NCI-H1417 treated with DMSO at 0.1 percent for 48 hours (cell line): ENCODE measurements at places on chromosomes 2 and 18.

DNA sequence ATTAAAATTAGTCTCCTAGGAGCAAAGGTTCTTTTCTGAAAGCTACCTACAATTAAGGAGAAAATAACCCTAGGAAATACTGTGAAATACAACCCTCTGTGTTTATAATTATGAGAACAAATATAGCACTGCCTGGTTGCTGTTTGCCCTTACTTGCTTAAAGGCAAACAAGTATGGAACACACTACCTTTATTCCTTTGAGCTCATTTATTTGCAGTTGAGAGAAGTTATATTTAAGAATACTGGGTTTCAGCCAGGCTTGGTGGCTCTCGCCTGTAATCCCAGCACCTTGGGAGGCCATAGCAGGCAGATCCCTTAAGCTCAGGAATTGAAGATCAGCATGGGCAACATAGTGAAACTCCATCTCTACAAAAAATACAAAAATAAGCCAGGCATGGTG is 23.1 kb upstream of the IAH1 start:
- DNase-seq = no peak

DNA sequence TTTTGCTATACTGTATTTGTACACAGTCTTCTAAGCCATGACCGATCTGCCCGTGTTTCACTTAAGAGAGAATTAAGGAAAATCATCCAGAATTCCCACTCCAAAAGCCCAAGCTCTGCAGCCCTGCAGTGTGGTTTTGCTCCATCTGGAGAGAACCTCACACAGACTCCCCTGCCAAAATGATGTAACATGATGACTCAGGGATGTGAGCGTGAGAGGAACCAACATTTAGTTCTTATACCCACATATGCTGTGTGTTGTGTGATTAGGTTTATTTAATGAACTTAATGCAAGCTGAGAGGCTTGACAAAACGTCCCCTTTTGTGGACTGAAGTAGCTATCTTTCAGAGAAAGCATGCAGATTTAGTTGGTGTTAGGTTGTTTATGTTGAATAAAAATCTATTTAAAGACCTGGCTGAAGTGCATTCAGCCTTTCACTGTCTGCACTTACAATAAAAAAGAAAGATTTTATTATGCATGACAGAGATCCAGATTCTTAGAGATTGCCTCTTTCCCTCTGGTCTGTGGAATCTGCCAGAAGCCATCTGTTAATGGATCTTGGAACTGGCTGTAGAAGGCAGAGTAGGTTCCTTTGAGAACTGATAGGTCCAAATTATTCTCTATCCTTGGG is 6.3 kb downstream of the RAB12 start:
- no peak for DNase-seq

DNA sequence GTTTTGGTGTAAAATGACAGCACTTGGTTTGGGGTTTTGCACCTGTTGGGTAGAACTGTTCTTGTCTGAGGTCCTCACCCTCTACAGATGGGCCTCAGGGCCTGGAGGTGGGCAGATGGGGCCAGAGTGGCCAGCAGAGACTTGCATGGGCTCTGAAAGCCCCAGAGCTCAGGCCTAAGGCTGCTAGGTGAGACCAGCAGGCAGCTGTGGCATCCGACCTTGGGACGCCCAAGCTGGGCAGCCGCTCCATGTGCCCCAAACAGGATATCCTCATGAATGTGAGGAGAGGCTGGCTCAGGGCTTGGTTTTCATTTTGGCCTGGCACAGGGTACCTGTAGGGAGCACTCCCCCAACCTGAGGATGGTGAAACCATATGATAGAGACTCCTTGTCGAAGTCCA is 38.3 kb downstream of the GBX2 start:
- no peak for DNase-seq

DNA sequence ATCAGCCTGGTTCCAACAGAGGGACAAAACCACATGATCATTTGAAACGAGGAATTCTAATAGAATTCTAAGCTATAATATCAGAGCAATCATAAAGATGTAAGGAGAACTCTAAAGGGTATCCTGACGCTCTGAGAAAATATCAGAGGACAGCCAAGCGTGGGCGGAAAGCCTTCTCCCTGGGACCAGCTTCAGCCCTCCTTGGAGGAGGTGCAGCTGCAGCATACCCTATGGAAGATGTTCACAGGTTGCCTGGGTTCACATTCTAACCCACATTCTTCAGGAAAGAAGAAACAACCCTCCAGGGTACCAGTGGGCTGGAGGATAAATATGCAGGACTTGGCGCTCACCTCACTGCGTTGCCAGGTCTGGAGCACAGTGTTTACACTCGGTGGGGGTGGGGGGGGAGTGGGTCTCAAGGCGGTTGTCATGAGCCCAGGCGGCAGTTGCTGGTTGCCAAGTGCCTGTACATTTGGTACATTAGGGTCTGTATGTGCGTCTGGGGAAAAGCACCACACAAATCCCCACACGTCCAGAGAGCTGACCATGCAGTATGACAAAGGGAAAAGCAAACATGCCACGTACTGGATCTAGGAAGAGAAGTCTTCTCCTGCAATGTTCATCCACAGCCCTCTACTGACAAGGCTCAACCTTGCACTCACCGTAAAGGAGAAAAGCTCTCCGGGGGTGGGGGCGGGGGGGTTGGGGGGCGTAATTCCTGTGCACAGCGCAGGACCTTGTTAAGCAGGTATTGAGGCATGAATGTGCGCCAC is 80.5 kb downstream of the CDH19 start:
- DNase-seq = no peak

GRCh38 chr18:74110976-74111375 is 36.7 kb downstream of the FBXO15 start:
- no peak for DNase-seq

- DNase-seq = no peak
Observed at GRCh38 chr2:30693821-30694281, 113.4 kb downstream of the CAPN13 start.

- DNase-seq = no peak
Observed at GRCh38 chr2:41871080-41871479, 176.7 kb upstream of the PKDCC start.

DNA sequence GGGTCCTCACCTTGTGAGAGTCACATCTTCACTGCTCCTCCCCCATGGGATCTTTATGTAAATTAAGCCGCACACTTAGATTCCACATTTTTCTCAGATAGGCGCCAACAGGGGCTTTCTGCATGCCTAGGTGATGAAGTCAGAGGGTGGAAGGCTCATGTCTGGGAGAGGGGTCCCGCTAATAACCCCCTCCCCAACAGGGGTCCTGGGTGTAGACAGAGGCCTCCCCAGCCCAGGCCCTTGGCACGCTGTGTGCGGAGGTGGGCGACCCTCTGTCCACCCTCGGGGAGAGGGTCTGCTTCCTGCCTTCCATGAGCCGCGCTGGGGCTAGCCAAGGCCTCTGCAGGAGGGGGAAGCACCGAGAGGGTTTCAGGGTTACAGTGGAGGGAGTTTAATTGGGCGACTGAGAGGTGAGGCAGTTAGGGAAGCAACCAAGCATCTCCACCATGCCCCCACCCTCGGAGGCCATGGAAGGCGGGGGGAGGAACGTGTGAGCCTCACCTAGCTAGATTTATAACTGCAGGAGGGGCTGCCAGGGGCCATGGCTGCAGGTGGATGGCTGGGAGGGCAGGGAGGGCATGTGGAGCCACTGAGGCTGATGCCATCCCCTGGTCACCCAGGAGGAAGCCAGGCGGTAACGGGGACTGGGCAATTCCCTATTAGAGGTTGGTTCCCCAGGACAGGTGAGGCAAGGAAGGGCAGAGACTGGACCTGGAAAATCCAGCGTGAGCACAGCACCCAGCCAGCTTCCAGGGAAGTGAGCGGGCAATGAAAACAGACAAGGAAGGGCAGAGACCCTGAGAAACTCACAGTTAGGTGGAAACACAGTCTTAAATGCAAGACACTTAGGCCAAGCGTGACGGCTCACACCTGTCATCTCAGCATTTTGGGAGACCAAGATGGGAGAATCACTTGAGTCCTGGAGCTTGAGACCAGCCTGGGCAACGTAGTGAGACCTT is 7.7 kb upstream of the PXDN start:
- no peak for DNase-seq

- DNase-seq = no peak
Observed at GRCh38 chr2:171410101-171410500, 23.7 kb downstream of the METTL8 start.

DNA sequence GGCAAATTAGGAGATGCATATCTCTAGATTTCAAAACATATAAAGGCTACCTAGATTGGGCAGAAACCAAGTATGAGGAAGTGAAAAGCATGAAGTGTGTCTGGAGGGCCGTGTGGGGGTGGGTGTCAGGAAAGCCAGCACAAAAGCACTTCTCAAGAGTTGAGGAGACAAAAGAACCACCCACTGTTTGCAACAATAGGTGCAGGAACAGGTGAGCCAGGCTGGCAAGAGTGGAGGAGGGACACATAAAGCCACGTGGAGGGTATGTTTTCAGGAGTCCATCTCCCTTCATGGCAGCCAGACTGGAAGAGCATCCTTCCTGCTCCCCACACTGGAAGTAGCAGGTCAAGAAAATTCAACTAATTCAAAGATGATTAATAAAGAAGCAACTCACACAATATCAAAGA is 96.4 kb downstream of the CERS6 start:
- DNase-seq = no peak

- no peak for DNase-seq
Observed at GRCh38 chr2:94872676-94873361, 1.6 kb downstream of the TEKT4 start.

- no peak for DNase-seq
Observed at GRCh38 chr2:121790276-121790956, 35.0 kb downstream of the TSN start.

GRCh38 chr2:232042911-232043574 is 81.5 kb downstream of the DIS3L2 start:
- DNase-seq = no peak

DNA sequence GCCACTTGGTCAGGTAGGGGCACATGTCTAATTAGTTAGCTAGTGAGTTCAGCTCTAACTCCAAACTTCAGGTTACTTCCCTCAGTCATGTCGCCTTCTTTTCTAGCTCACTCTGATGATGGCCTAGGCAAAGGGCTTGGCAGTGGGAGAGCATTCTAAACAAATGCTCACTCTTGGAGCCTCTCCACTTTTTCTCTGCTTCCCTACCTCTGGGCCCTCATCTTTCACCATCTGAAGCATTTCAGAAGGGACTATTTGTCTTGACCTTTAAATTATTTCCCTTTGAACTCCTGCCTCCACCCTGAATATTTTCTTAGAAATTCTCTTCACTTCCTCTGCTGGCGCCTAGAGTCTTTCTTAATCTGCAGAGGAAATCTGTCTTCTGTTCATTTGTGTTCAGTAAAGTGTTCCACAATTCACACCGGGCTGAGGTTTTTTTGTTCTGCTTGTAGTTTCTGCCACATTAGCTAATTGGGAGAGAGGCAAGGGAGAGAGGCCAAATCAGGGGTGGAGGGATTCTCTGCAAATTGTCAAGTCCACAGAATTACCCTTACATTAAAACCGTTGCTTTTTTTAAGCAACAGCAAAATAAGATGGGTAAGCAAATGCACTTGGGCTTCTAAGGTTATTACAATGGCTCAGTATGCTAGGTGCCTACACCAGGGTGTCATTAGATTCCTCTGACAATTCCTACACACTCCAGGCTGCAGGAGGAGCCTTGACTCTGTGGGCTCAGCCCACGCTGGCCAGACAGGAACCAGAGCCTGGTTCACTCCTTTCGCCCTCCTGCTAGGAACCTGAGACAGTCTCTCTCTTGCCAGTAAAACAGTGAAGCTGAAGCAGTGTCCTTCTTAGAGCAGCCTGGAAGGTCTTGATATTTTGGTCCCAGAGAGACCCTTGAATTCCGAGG is 5.5 kb downstream of the MSGN1 start:
- no peak for DNase-seq

- DNase-seq = no peak
Observed at GRCh38 chr2:171004363-171004762, 75.3 kb downstream of the GORASP2 start.

- DNase-seq = no peak
Observed at GRCh38 chr2:197591339-197592072, 75.6 kb downstream of the MOB4 start.

- DNase-seq = no peak
Observed at GRCh38 chr2:158647436-158648231, 147.5 kb upstream of the DAPL1 start.

DNA sequence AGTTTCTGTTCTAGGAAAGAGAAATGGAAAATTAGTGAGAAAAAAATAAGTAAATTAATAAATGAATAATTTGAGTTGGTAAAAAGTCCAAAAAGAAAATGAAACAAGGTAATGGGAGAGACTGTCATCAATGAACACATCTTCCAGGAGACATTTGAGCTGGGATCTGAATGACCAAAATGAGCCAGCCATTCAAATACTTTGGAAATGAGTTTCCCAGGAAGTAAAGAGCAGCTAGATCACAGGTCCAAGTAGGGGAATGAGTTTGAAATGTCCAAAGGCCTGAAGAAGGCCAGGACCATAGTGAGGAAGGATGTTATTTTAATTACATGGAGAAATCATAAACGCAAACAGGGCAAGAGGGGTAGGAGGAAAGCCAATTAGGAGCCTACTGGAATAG is 6.6 kb upstream of the DNAH7 start:
- DNase-seq = no peak

- no peak for DNase-seq
Observed at GRCh38 chr2:233434666-233435330, 80.5 kb downstream of the DGKD start.

- DNase-seq = no peak
Observed at GRCh38 chr2:77034445-77034844, 487.7 kb downstream of the LRRTM4 start.

- DNase-seq = no peak
Observed at GRCh38 chr18:50559752-50560680, at the start of gene MAPK4. MAPK4 (plus strand) TSS chr18:50560087; CDS start chr18:50663959, 103,872 bp downstream.

DNA sequence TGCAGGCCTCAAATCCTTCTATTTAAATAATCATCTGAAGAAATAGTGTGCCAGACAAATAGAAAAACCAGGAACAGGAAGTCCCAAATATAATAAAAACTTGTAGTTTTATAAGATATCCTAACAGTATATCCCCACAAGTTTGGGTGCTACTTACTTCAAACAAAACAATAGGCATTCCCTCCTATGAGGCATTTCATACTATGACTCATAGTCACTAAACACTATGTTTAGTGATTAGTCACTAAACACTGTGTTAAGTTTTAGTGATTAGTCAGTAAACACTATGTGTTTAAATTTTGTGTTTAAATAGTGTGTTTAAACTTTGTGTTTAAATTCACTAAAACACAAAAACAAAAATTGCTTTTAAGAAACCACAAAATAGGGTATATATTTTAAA is 407.0 kb upstream of the CDH19 start:
- no peak for DNase-seq

DNA sequence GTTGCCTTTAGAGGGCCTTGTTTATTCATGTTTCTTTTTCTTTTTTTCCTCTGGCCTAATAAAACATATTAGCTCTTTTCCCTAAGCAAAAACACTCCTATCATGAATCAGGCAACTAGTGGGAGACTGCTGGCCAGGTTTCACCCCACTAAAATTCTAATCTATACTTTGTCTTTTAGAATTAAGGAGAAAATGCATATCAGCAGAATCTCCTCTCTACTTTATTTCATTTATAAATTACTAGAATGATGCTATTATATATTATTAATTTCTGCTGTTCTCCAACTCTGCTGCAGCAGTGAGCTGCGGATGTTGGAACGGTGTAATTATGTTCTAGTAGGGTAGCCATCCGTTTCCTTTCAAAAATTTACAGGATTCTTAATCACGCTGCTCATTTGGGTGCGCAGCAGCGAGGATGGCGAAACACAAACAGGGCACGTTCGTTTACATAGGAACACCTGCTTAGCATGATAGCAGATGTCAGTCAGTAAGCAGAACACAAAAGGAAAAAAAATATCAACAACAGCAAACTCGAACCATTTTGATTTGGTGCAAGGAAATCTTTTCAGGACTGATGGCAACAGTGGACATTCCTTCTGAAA is 30.5 kb downstream of the ZEB2 start:
- peak; percentile 54 for DNase-seq

- DNase-seq = no peak
Observed at GRCh38 chr2:73916666-73917065, 10.0 kb upstream of the DGUOK start.
